ENCODE measurements at places on chromosomes 11 and 22.
A peak's percentile ranks its signal among the peaks of the same experiment; 100 is the strongest.

- no peak for DNase-seq
Observed at GRCh38 chr11:73158356-73159051, 16.4 kb upstream of the FCHSD2 start.

GRCh38 chr22:25364281-25364680 lies 144.8 kb downstream of the CRYBB2 start:
- DNase-seq = no peak

DNA sequence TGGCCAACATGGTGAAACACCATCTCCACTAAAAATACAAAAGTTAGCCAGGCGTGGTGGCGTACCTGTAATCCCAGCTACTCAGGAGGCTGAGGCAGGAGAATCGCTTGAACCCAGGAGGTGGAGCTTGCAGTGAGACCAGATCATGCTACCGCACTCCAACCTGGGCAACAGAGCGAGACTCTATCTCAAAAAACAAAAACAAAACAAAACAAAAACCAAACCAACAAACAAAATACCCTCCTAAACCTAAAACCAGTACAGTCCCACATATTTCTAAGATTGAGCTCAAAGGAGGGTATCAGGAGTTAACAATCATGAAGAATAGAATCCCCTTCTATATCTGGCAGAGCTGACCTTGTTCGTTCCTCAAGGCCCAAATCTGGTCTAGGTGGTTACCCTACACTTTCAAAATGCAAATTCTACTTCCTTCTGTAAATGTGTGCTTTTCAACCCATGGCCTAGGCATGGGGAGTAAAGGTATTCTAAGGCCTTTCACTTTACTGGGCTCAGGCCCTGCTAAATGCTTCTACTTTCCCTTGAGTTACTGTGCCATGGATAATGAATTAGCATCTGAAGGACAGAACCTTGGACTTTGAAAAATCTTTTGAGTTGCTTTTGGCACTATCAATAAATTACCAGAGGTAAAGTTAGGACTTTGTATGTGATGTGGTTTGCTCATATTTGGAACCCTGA lies 10.4 kb upstream of the PPP2R1B start:
- DNase-seq = no peak

DNA sequence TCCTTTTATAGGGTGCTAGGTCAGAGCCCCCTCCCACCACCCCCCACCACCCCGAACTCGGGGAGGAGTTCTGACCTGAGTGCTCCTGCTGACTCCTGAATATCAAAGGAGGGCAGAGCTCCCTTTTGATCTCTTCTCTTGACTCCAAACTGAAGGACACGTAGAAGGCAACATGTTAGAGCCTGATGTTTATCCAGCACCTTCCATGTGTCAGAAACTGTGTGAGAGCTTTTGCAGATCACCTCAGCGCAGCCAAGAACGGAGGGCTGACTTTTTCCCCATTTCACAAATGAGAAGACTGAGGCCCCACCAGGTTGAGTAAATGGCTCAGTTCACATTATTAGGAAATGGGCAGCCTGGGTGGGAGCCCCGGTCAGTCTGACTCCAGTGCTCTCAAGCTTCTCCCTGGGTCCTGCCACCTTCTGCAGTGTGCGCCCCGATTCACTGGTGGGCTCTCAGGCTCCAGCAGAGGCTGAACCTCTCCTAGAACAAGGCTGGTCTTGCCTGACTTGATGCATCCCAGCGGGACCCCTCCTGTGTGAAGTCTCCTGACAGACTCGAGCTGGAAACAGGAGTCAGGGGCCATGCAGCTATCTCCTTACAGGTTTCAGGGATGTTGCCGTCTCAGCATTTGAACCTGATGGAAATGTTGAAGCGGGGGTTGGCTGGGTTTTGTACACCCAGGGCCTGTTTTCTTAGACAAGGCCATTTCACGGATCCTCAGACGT lies 98.5 kb downstream of the TSPAN18 start:
- no peak for DNase-seq

DNA sequence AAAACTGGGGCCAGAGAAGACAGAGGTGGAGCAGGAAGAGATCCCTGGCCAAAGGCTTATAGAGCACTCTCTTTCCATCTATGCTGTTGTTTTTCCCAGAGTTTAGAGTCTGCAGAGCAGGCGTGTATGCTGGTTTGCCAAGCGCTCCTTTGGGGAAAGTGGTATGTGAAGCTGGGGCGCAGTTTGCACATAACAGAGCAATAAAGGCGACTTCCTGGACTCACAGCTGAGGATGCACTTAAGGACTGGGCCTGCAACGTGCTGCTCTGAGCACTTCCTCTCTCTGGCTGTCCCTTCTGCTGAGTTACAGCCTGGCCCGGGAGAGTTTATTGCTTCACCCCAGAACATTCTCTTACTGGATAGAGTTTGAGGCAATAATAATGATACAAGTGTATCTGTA lies 41.7 kb downstream of the THAP12 start:
- DNase-seq = peak; percentile 81

GRCh38 chr22:23563111-23563510 lies 17.0 kb downstream of the IGLL1 start:
- no peak for DNase-seq

DNA sequence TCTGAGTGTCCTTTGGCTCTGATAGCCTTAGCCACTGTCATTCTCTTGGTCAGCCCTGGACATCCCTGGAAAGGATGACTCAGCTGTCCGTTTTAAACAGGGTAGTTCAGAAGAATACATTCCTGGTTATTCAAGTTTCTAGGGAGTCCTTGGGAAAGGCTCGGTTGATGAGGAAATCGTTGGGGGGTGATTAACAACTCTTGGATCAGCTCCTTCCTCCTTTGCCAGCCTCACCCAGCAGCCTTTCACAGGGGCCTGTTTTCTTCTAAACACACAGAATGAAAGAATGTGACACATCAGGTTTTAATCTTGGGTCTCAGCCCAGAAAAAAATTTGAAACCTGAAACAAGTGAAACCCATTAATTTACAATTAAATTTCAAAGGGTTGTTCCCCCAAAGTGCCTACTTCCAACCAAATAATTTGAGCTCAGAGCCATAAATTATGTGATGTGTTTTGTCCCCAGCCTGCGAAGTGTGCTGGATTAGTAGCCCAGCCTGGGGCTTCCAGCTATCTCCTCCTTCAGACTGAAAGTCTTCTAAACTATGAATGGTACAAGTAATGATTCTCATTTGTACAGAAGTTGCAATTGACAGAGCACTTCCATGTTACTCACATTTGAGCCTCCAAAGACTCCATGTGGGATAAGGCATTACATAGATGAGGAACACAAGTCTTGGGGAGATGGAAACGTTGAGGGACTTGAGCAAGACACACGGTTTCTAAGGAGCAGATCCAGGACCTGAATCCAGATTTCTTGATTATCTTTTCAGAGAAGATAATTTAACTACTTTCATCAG lies 19.3 kb upstream of the MRGPRX2 start:
- DNase-seq = no peak

DNA sequence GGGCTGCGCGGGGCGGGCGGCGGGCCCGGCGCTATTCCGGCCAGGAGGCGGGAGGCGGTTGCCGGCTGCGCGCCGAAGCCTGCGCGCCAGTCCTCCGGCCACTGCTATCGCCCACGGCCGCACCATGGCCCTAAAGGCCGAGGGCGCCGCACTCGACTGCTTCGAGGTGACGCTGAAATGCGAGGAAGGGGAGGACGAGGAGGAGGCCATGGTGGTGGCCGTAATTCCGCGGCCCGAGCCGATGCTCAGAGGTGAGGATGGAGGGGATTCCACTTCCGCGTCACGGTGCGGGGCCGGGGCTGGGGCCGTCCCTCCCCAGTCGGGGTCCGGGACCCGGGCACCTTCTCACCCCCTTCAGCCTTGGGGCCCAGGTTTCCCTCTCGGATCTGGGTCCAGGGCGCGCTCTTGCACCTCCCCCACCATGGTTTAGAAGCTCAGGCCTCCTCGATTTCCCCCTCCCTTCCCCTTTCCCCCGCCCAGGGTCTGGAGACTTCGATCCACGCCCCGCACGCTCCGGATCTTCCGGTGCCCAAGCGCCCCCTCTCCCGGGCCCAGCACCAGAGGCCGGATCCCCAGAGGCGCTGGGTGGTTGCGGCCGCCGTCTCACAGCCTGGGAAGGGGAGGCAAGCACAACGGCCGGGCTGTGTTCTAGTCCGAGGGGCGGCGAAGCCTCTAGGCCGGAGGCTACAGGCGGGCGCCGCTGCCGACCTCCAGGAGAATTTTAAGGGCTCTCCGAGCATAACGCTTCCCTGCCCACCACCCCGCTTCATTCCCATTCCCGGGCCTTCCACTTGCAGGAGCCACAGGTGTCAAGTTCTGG lies 517 bp downstream of the SPINDOC start:
- DNase-seq = peak; percentile 80

DNA sequence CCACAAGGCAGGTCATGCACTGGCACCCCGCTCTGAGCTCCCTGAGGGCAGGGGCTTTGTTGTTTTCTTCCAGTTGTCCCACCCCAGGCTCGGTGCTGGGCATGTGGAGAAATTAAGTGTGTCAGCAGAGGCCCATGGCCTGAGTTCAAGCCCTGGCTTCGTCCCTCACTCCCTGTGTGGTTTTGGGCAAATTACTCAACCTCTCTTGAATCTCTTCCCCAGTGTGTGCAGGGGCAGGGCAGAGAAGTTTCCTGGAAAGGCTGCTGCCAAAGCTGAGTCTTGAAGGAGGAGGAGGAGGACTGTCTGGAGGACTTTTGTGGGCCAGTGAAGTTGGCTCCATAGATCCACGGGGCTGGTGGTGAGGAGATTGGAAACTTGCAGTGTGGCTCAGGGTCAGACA lies 138.1 kb upstream of the E2F8 start:
- DNase-seq = no peak

DNA sequence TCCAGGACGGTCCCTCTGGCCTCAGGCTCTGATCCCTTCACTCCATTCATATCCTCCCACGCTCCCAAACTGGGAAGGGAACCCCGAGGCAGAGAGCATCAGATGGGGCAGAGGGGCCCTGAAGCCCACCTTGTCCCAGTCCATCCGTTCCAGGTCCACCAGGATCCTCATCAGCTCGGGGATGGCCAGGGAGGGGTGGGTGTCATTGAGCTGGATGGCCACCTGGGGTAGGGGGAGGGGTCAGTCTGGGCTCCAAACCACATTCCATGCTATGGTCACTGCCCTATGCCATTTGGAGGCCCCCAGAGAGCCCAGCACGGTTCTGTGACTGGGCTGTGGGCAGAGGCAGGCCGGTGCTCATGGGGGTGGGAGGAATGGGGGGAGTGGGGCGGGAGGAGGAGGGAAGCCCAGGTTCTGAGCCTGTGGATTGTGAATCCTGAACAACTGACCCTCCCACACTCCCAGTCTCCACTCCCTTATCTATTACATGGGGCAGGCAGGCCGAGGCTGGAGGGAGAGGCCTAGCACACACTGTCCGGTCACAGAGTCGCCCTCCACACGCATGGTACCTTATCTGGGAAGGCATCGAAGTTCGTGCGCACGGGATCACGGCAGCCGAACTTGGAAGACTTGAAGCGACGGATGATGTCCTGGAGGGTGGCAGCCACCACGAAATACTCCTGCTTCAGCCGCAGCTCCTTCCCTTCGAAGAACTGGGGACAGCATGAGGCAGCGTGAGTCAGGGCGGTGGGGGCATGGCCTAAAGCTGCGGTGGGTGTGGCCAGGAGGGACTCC lies 5.5 kb downstream of the PYGM start:
- DNase-seq = no peak

DNA sequence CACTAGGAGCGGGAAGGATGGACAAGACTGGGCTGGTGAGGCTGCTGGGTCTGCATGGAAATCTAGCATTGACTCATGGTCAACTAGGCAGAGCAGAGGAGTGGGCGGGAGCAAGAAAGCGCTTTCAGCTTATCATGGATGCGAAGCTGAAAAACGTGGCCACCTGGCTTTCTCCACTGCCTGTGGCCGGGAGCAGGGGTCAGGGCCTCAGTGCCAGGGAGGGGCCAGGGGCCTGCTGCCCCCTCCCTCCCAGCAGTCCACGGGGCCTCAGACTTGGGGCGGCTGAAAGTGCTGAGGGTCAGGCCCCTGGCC lies 45.5 kb downstream of the ALX4 start:
- no peak for DNase-seq

DNA sequence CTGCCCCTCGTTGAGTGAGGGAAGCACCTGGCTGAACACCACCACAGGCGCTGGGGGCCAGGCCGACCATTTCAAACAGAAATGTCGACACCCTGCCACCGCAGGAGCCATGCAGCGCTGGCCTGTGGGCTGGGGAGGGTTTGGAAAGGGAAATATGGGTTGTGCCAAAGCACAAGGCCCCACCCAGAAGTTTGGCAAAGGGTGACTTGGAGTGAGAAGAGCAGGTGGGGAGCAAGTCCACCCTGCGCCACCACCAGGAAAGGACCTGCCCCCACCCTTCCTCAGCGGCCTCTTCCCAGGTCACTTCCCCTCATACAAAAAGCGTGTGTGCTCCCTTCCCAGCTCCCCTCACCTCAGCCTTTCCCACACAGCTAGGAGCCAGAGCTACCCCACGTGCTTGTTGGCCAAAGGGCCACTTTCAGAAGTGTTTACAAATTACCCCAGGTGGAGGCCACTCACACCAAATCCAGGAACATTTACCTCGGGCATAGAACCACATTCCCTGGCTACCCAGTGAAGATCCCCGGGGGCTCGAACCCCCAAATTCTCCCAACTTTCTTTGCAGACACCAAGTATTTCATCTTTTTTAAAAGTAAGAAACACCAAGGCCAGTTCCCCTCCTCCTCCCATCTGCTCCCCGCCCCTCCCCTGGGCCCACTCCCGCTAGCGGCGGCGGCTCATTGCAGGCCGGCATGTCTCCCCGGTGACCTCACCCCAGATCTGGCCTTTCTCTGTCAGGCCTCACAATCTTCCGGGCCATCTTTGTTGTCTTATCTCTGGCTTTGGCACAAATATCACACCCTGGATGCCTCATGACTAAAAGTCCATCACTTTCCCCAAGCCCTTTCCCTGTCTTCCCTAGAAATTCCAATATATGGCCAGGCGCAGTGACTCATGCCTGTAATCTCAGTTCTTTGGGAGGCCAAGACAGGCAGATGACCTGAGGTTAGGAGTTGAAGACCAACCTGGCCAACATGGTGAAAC lies 20.5 kb upstream of the SCGB1A1 start:
- DNase-seq = peak; percentile 89

- DNase-seq = peak; percentile 2
Observed at GRCh38 chr11:127017482-127017881, 16.9 kb upstream of the KIRREL3 start.

- DNase-seq = no peak
Observed at GRCh38 chr11:34987617-34988016, 71.2 kb downstream of the PDHX start.

DNA sequence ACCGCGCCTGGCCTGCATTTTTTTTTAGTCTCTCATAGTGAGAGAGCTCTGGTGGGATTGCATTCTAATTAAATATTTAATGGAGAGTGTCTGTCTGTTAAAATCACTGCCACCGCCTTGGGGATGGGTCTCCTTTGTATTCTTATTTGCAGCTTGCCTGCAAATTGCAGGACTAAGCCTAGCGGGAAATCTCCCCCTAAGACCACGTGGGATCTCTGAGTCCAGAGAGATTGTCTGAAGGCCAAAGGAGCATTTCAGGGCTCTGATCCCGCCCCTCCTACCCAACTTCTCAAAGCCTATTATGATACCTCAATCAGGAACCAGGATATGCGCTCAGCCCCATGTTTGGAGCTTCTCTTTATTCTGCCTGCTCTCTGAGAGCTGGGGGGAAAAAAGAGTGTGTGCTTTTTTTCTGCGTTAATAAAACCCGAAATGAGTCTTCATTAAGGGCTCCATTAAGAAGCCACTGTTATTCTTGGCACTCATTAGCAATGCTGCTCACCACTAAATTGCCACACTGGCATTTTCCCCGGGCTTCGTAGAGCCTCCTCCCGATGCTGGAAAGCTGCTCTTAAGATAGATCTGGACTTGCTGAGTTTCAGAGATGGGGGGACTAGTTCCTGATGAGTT lies 92.9 kb upstream of the THY1 start:
- no peak for DNase-seq

Data from hematopoietic multipotent progenitor cell treated with erythropoietin and hydrocortisone succinate and interleukin-3 and kit ligand, for 4 days (in vitro differentiated cells).